ENCODE measurements at places on chromosomes 7 and 10.

DNA sequence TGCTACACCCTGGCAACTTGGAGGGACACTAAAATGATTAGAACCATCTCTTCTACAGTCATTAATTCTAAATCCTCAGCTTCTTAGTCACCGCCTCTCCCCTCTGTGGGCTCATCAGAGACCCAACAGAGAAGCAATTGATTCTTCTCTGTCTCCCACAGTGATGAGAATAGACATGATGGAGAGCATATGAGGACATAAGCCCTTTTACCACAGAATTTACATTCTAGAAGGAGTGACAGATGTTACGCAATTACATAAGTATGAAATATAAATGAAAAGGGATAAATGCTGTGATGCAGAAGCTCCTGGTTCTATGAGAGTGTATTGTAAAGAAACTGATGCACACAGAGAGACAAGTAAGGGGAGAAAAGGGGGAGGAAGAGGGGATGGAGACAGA lies 18.1 kb upstream of the ABCB5 start:
- DNase-seq: peak; percentile 85

GRCh38 chr7:375321-375831 lies 85.4 kb downstream of the FOXL3 start:
- DNase-seq: no peak

DNA sequence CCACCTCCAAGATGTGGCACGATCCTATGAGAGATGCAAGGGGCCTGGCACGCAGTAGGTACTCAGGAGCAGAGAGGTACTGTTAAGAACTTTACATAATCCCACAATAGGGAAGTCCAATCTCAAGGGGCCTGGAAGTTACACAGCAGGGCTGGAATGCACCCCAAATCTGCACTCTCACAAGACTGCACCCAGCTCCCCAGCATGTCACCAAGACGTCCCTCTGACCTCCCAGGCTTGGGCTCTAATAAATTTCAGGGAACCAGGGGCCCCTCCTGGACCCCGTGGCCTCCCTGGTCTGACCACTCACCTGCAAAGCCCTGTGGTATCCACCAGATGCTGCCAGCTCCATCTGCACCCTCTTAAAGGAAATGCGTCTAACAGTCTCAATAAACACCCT lies 94.9 kb downstream of the OAT start:
- no peak for DNase-seq

DNA sequence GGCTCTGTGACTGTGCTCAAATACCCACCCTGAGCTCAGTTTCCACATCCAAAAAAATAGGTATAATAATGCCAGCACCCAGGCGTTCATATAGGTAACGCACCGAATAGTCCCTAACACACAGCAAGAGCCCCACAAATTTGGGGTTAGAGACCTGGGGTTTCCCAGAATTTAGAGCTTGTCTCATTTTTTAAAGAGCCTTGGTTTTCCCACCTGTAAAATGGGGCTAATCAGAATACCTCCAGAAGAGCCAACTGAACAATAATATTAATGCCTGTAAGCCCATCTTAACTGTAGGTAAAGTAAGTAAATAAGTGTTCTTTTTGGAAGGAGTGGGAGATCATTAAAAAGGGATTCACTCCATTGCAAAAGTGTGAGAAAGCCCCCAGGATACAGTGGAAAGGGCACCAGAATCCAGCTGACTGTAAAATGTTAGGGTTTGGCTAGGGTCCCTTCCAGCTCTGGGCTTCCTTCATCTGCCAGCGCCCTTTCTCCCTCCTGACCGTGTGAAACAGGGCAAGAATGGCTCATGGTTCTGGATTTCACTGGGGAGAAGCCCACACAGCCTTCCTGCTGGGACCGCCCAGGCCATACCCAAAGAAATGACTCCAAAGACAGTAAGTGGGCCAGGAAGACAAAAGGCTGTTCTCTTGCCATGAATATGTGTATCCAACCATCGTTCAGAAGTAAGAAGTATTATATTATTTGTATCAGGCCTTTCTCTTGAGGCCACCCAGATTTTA lies 2.1 kb downstream of the MTURN start:
- no peak for DNase-seq
